Tracheal epithelial cell (primary cell): ENCODE measurements at places on chromosomes 7 and 10. TPM values are rescaled to one million over a fixed set of nuclear protein-coding genes. Genes with fewer than 3 reads are reported as not detected.

Gene PDE1C
- total RNA-seq, result under 0.01 and 1.2 TPM in 2 replicates

Gene SLC26A3
- not detected in 2 replicates for total RNA-seq

Gene SEMA3C
- total RNA-seq, result 128 and 267 TPM in 2 replicates

Gene GDF2
- total RNA-seq, result not detected in 2 replicates

Gene UBTD1
- total RNA-seq, result 15.3 and 22.4 TPM in 2 replicates

Gene CALHM3
- total RNA-seq, result not detected in 2 replicates

Gene SFRP4
- total RNA-seq, result under 0.01 TPM in 1 of 2 replicates, not detected in the other

Gene NUTM2E
- 0.24 TPM in 1 of 2 replicates, not detected in the other for total RNA-seq

Gene C7orf57
- 0.21 TPM in 1 of 2 replicates, not detected in the other for total RNA-seq

Gene ITGA8
- total RNA-seq, result not detected in 2 replicates

Gene NUTM2B
- under 0.01 and 0.43 TPM in 2 replicates for total RNA-seq

Gene CALML3
- 1.1 and 2.7 TPM in 2 replicates for total RNA-seq

Gene NRP1
- total RNA-seq, result 24.5 and 40.2 TPM in 2 replicates

Gene LRGUK
- under 0.01 TPM in 1 of 2 replicates, not detected in the other for total RNA-seq

Gene PON1
- total RNA-seq, result not detected in 2 replicates

Gene TAS2R41
- not detected in 2 replicates for total RNA-seq

Gene DGKI
- total RNA-seq, result 4.1 TPM in 1 of 2 replicates, not detected in the other

Gene GSAP
- total RNA-seq, result 9.2 and 9.8 TPM in 2 replicates

Gene VOPP1
- total RNA-seq, result 81.0 and 81.6 TPM in 2 replicates

Gene CASP7
- 15.8 and 24.6 TPM in 2 replicates for total RNA-seq

Gene SPAM1
- not detected in 2 replicates for total RNA-seq

Gene TBRG4
- total RNA-seq, result 106 and 129 TPM in 2 replicates

Gene SLC26A4
- total RNA-seq, result 0.72 and 1.3 TPM in 2 replicates

Gene INSIG1
- 109 and 214 TPM in 2 replicates for total RNA-seq

Gene LIPJ
- not detected in 2 replicates for total RNA-seq

Gene PON2
- total RNA-seq, result 52.0 and 82.4 TPM in 2 replicates

Gene ACSM6
- not detected in 2 replicates for total RNA-seq

Gene IFIT1
- 3.4 TPM in 1 of 2 replicates, not detected in the other for total RNA-seq

Gene INSYN2A
- total RNA-seq, result under 0.01 TPM in 1 of 2 replicates, not detected in the other

Gene C10orf62
- total RNA-seq, result not detected in 2 replicates

Gene CHRM2
- total RNA-seq, result 0.24 TPM in 1 of 2 replicates, not detected in the other

Gene REEP3
- total RNA-seq, result 67.2 and 97.0 TPM in 2 replicates

Gene CRHR2
- total RNA-seq, result not detected in 2 replicates

Gene SOSTDC1
- 0.24 TPM in 1 of 2 replicates, not detected in the other for total RNA-seq

Gene NANOS1
- total RNA-seq, result 0.64 and 1.7 TPM in 2 replicates

Gene EGR2
- total RNA-seq, result under 0.01 TPM in 1 of 2 replicates, not detected in the other

Gene ASB10
- not detected in 2 replicates for total RNA-seq

Gene HKDC1
- total RNA-seq, result 5.8 and 15.4 TPM in 2 replicates

Gene FBXO24
- total RNA-seq, result 0.64 TPM in 1 of 2 replicates, not detected in the other

Gene TSPAN14
- 27.3 and 48.9 TPM in 2 replicates for total RNA-seq

Gene PRSS58
- total RNA-seq, result not detected in 2 replicates

Gene NEUROG3
- not detected in 2 replicates for total RNA-seq

Gene SFXN2
- 1.9 and 3.4 TPM in 2 replicates for total RNA-seq

Gene FAM25G
- total RNA-seq, result not detected in 2 replicates

Gene INMT
- not detected in 2 replicates for total RNA-seq

Gene ANKRD30A
- total RNA-seq, result not detected in 2 replicates

Gene PPP1R3C
- 6.0 and 16.9 TPM in 2 replicates for total RNA-seq

Gene SLC13A1
- total RNA-seq, result not detected in 2 replicates

Gene ASIC3
- total RNA-seq, result 0.21 TPM in 1 of 2 replicates, not detected in the other

Gene STARD3NL
- 30.9 and 54.7 TPM in 2 replicates for total RNA-seq

Gene CYP3A7
- total RNA-seq, result not detected in 2 replicates

Gene AGAP5
- total RNA-seq, result 0.96 and 2.3 TPM in 2 replicates

Gene HTR5A
- total RNA-seq, result not detected in 2 replicates

Gene MMD2
- not detected in 2 replicates for total RNA-seq

Gene MYPN
- total RNA-seq, result under 0.01 TPM in 1 of 2 replicates, not detected in the other

Gene CLCN1
- under 0.01 TPM in 1 of 2 replicates, not detected in the other for total RNA-seq

Gene NPTX2
- under 0.01 TPM in 1 of 2 replicates, not detected in the other for total RNA-seq
